ENCODE measurements at places on chromosomes 2 and 18.

DNA sequence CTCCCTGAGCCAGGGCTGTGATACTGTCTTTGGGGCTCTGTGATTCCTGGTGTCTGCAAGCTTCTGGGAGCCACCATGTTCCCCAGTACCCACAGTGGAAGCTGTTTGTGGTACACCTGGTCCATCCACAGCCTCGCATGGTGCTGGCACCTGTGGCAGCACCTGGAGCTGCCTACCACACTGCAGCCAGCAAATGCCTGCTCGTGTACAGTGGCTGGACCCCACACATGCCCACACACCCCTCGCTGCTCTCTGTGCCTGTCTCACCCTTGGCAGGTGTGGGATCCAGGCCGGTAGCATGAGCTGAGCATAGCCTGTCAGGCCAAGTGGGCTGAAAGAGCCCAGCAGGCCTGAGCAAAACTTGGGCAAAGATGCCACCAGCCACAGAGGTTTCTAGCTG, 41.8 kb upstream of the CSRNP3 start:
- no peak for DNase-seq

DNA sequence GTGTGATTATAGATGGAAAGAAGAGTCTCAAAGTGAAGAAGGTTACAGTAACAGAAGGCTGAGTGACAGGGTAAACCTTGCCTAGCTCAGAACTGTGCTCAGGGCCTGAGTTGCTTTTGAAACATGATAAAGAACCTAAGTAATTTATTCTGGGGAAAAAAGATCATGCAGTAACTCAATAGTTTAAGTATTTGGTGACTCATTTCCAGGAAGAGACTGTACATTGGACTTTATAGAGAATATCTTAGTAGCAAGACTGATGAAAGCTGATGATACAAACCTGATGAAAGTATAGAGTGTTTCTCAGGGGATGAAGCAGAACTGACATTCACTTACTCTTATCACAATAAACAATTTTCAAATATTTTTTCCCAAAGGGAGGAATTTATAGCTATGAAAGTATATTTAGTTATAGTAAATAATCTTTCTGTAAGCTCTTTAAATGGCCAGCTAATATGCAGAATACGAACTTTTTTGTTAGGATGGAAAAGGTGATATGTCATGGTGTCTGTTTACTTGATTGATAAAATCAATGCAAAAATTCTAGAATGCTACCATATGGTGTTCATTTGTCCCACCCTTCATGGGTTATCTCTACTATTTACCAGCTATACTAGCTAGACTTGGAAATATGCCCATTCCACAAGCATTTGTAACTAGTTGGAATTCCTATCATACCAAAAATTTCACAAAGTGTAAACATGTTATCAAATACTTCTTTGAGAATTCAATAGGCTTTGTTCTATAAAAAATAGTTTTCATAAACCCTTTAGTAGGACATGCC, 1265.5 kb upstream of the ACVR2A start:
- DNase-seq = no peak

- no peak for DNase-seq
These were observed 206.3 kb downstream of the AFF3 start for GRCh38 chr2:99936065-99936464.

DNA sequence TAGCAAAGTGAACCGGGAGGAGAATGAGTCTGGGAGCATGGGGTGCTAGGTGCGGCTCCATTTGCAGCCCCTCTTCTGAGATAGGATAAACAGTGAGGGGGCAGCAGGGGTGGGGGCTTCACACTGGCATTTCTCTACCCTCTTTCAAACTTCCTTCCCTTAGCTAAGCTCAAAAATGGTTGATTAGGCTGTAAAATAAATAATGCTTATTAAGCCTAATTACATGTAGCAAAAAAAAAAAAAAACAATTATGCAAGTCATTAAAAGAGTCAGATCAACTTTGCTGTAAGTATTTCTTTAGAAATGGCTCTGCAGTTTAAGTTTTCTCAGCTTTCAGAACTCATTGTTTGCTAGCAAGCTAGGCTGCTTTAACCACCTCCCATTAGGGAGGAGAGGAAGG, 182.7 kb upstream of the FBXO11 start:
- DNase-seq = no peak

GRCh38 chr2:145752091-145752806, 1232.3 kb upstream of the ZEB2 start:
- peak; percentile 69 for DNase-seq

GRCh38 chr2:71457123-71457915, 4.0 kb downstream of the DYSF start:
- DNase-seq = no peak
